Erythroblast (primary cell): ENCODE measurements at places on chromosomes 5 and 9.

GRCh38 chr5:33148076-33148513 lies 292.7 kb upstream of the TARS1 start:
- no peak for DNase-seq

DNA sequence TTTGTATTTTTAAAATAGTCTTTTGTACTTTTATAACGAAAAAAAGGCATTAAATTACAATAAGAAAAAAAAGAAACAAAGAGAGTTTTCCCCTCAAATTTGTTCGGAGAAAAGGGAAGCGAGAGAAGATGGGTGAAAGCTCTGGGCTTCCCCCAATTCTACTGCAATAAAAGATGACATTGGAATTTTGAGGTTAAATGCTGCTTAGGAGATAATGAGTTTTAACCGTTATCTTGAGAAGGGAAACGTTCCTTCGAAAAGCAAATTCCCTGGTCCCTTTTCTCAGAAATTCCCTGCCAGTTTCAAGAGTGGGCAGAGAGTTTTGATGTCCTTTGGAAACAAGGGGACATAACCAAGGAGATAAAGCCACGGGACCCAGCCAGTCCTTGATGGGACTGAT lies 18.4 kb upstream of the ERGIC1 start:
- DNase-seq = no peak

- peak; percentile 10 for DNase-seq
Observed at GRCh38 chr5:61327760-61328753, 4.0 kb upstream of the ZSWIM6 start.

GRCh38 chr5:10125116-10125515 lies 124.6 kb downstream of the ATPSCKMT start:
- DNase-seq = no peak

- DNase-seq = no peak
Observed at GRCh38 chr5:136703706-136704105, 338.4 kb upstream of the TRPC7 start.

DNA sequence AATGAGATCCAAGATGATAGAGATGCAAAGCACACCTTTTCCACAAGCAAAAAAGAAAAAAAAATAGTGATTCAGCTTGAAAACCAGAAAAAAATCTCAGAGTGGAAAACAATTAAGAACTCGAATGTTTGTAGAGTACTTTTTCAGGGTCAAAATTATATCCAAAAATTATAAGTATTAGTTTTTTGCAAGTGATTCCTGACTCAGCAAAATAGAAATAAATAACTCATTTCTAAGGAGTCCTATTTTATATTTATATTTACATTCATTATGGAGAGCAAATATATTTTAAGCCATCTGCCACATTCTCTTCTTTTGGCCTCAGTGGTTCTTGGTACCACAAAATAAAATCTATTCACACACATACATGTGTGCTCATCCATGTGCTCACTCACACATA lies 1011.8 kb upstream of the ARRDC3 start:
- DNase-seq = no peak

DNA sequence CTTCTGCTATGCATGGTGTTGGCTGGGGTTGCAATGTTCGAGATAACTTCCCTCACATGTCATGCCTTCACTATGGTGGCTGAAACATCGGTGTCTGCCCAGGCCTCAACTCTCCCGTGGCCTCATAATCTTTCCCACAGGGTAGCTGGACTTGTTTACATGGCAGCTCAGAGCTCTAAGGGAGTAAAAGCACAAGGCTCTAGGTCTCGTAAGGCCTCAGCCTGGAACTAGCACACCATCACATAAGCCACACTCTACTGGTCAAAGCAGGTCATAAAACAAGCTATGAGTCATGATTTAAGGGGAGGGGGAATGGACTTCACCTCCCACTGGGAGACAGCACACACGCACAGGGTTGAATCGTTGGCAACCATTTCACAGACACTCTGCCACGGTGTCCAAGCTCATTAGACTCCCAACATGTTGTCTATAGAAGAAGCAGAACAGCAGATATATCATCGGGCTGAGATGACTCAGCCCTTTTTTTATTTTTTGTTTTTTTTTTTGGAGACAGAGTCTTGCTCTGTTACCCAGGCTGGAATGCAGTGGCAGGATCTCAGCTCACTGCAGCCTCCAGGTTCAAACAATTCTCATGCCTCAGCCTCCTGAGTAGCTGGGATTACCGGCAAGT lies 66.8 kb upstream of the IL17B start:
- DNase-seq = peak; percentile 31

DNA sequence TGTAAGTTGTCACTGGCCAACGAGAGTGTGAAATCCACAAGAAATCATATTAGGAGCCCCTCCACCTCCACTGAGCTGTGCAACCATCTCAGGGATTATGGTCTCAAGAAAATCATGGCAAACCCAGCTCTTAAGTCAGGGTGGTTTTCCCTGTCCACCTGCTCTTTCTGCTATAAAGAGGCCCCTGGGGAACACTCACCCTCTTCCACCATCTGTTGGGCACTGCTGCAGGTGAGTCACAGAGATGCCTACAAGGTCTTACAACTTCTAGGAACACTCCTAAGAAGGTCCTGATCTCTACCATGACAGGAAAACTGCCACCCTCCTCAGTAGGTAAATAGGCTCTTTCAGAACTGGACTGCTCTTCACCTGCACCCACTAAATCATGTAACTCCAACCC lies 61.8 kb downstream of the DRD1 start:
- DNase-seq = no peak

DNA sequence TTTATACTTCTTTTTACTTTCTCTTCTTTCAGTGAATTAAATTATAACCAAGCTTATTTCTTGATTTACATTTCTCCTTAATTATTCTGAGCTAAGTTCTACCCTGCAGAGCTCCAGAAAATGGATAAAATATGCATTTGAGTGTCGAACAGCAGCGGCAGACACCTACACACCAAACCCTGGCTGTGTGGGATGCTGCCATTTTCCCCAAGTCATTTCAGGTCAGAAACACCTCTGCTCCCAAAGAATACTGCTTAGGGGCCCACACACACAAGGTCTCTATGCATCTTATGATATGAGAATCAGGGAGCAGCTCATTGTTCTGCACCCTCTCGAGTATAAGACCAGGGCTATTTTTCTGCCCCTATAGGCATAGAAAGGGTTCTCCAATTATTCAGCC lies 122.3 kb downstream of the CMYA5 start:
- DNase-seq = no peak

DNA sequence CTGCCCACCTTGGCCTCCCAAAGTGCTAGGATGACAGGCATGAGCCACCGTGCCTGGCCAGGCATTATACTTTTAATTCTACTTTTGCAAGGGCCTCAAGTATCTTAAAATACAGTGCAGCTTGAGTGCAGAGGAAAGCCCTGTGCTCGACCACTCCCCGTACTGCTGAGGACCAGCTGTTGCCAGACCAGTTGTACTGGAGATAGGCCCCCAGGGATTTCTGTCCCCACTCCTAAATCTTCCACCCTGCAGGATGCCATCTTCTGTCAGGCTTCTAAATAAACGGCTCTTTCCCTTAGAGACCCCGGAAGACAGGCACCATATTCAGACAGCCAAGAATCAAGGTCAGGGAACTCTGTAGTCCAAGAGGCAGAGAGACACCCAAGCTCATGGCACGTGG lies 16.6 kb upstream of the PSMD5 start:
- no peak for DNase-seq

DNA sequence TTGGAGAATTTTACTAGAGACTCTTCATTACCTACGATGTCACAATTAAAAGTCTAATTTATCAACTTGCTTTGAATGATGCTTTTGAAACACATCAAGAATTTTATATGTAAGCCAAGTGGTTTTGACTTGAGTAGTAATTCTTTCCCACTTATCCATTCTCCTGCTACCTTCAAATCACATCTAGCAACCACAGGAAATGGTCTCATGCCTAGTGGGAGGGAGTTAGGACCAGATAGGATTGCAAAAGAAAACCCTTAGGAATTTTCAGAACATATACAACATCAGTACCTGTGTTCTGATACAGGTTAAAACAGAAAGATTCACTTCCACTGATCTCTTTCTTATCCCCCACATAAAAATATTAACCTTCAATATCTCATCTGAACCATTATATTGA lies 260.4 kb downstream of the CWC27 start:
- no peak for DNase-seq

- DNase-seq = no peak
Observed at GRCh38 chr9:95060234-95060633, 257.3 kb downstream of the FANCC start.

- no peak for DNase-seq
Observed at GRCh38 chr5:77983482-77984199, 207.5 kb upstream of the TBCA start.

DNA sequence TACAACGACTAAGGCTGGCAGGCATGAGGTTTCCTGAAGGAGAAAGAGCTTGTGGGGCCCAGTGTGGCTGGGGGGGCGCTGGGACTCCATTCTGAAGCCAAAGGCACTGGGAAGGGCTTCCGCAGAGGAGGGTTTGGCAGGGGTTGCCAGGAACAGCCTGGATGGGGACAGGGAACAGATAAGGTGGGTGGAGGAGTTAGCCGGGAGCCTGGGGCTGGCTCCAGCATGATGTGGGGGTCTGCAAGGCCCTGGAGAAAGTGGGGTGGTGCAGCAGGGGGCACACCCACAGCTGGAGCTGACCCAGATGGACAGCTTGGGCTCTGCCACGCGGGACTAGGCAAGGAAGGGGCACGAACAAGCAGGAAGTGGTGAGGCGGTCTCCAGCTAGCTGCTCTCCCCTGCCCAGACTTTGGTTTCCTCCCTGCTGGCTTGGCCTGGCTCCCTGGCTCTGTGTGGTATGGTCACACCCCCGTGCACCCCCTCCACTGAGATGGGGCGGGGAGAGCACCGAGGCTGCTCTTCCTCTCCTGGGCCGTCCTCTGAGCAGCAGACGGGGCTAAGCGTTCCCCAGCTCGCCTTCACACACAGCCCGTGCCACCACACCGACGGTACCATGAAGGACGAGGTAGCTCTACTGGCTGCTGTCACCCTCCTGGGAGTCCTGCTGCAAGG lies at the start of gene LTC4S:
Gene LTC4S, plus strand, starts transcription at position 519 of the 672 bp plus-strand sequence. Its CDS starts 95 bp downstream, at position 614.
- DNase-seq = peak; percentile 44

DNA sequence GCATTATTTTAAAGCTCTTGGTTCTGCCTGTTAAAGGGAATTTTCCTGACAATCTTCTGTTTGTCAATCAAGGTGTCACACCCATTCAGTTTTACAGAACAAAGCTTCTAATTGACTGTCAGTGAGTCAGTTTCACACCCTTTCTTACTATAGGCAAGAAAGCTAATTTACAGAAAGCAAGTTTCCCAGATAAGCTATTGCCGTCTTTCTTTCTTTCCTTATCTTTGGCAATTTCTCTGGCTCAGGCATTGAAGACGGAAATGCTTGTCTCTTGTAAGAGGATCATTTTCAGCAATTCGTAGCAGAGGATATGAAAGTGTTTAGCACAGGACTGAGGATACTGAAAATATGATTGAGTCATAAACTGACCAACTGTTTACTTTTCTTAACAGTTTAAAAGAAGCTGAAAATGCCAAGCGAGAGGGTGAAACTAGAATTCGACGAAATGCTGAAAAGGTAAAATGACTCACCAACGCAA lies 27.0 kb downstream of the SPINK5 start:
- DNase-seq = no peak

GRCh38 chr9:87595610-87596009 lies 97.9 kb downstream of the DAPK1 start:
- no peak for DNase-seq

- DNase-seq = no peak
Observed at GRCh38 chr5:103223031-103223955, 35.3 kb upstream of the MACIR start.

DNA sequence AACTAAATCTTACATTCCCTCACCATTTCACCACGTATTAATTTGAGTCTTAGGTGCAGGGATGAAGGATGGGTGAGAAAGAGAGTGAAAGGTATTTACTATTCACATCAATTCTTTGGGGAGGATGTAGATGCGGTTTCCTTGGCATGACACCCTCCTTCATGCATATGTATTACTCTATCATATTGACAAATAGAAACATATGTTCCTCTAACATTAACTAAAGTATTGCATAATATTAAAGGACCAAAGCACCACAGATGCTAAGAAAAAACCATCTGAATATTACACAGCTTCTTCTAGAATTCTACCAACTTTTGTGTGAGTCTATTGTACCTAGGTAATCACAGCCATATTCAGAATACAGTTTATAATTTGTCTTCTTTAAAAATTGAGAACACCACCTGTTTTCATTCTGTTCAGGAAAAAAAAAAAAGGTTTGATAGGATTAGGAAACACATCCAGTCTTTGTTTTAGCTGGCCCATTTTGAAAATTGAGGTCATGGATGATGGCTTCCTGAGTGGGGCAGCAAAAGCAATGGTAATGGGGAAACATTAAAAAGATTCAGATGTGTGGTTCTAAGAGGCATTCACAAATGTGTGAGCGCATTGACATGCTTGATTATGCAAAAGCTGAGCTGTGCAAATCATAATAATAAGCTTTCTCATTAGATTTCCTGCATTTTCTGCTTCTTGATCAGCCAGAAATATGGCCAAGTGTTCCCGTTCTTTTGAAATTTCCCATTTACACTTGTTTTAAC lies 1011.5 kb upstream of the NUDT12 start:
- DNase-seq = no peak

DNA sequence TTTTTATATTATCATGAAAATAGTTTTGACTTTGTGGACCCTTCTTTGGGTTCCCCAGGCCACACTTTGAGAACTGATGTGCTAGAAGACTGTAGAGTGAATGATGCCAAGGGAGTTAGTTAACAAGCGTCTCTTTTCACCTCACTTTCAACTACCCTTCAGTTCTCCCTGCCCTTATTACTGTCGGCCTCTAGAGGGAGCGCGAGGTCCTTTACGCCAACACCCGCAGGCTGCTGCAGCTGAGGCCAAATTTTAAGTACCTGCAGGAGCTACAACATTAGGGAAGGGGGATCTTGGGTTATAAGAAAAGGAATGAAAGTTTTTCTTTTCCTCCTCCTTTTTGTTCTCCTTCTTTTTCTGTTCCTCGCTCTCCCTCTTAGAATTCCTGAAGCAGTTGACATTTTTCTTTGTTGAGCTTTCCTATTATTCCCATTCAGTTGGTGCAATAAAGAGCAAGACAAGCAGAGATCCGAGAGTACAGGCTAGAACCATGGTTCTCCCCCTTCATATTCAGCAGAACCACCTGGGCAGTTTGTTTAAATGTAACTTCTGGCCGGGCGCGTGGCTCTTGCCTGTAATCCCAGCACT lies 84.0 kb downstream of the ZFAND5 start:
- DNase-seq = peak; percentile 87

- no peak for DNase-seq
Observed at GRCh38 chr9:89610391-89610925, 5.6 kb downstream of the GADD45G start.

- no peak for DNase-seq
Observed at GRCh38 chr9:1492156-1492555, 442.0 kb downstream of the DMRT2 start.

GRCh38 chr9:121267689-121268597 lies at the start of gene GSN:
Gene GSN, plus strand, starts transcription at chr9:121268162. Its CDS starts 33,810 bp downstream, at chr9:121301972.
- peak; percentile 57 for DNase-seq

DNA sequence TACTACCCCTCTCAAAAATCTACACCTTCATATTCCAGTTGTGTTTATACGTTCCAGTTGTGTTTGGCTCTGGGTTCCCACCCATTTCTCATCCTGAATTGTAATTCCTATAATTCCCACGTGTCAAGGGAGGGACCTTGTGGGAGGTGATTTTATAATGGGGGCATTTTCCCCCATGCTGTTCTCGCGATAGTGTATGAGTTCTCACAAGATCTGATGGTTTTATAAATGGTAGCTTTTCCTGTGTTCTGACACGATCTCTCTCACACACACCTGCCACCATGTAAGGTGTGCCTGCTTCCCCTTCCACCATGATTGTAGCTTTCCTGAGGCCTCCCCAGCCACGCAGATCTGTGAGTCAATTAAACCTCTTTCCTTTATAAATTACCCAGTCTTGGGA lies 108.5 kb upstream of the ADAMTS16 start:
- no peak for DNase-seq
